ENCODE measurements at places on chromosomes 16 and 17. TPM values are rescaled to one million over a fixed set of nuclear protein-coding genes. Genes with fewer than 3 reads are reported as not detected.

KCNAB3 gene
- total RNA-seq, result 2.2 TPM

MYH3 gene
- total RNA-seq, result 19.9 TPM

DNA sequence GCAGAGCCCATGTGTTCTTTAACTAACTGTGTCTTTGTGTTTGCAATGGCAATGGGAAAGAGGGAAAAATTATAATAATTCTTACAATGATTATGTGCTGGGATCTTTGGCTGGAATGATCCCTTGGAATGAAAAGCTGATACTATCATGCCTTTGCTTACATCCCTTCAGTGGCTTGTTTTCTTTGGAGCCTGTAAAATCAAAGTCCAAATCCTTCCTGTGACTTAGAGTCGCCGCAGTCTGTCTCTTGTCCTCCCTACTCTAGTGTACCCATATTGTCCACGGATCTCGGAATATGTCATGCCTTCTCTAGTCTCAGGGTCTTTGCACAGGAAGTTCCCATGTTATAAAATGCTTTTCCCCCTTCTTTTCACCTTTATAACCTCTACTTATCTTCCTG lies 111.7 kb upstream of the MAF start:
- DNase-seq, result no peak

UTS2R gene
- total RNA-seq, result not detected

DNA sequence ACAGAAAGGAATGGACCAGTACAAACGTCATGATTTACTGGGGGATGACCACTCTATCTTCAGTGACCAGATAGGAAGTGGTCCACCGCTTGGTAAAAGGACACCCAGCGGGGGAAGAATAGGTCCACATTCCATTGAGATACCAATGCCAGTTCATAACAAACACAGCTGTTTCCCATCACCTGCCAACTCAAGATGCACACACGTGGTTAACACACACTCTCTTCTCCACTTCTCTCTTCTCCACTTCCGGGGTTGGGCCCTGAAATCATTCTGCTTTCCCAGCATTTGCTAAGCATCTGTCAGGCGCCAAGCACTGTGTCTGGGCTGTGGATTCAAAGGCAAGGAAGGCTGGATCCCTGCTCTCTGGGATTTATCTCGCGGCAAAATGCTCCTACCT lies 175.5 kb downstream of the SLC39A11 start:
- DNase-seq, result no peak

DNA sequence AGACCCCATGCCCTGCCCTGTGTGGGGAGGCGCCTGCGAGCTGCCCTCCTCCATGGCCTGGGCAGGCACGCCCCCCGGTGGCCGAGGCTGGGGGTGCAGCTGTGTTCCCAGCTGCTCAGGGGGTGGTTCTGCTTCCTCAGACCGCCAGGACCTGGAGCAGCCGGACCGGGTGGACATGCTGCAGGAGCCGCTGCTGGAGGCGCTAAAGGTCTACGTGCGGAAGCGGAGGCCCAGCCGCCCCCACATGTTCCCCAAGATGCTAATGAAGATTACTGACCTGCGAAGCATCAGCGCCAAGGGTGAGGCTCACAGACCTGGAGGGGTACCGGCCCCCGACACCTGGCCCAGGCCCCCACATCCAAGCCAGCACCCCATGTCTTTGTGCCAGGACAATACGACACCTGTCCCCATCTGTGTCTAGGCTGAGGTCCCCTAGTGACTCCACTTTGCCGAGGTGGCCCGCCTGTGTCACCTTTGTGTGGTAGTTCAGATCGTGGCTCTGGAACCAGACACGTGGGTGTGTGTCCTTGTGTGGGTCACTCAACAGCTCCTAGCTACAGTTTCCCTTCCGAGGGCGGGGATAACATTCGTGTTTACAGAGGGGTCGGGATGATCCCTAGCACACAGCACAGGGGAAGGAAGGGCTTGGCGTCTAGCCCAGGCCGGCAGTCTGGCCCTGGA lies 9.3 kb downstream of the GJD3 start:
- peak; percentile 93 for DNase-seq

DNA sequence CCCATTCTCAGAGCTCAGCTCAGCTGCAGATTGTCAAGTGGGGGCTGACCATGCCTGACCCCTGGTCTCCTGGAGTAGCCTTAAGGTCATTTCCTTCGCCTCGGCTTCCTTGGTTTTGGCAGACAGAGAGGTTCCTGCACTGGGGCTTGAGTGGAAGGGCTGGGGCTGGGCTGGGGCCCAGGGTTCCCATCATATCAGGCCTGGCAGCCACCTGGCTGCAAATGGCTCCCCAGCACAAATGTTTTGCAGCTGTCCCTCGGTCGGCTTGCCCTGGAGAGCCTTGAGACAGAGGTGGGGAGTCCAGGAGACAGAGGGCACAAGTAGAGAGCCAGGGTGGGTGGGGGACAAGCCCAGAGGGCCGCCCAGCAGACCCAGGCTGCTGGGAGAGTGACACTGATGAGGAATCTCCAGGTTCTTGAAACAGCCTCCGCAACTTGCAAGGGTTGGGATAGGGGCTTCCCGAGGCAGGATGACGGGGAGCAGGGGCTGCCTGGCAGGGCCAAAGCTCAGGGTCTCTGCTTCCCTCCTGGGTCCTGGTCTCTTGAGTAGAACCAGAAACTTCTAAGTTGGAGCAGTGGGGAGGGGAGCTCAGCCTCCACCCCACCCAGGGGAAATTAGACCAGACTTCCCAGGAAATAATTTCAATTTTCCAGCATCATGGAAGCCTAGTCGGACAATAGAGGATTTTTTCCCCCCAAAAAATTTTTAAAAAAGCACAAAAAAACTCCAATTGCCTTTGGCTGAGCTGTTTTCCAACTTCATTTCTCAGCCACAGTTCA lies 19.3 kb downstream of the IGFBP4 start:
- DNase-seq, result no peak

DNA sequence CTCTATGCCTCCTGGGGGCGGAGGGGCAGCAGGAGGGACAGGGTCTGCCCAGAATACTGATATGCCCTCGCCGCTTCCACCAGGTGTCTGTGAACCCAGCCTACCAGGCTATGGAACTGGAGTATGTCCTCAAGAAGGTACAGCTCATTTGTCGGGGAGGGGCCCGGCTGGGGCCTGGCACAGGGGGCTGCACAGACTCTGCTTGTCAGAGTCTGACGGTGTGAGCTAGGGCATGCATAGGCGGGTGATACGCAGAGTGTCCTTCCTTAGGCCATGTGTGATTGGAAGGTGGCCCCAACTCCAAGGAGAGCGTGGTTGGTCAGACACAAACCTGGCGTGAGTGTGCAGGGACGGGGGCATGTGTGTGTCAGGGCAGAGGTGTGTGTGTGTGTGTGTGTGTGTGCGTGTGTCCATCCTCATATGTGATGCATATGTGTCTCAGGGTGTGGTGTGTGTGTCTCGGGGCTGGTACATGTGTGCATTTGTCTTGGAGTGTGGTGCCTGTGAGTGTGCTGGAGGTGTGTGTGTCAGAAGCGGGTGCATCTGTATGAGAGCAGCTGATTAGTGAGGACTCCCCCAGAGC lies 7.0 kb downstream of the CHAD start:
- no peak for DNase-seq

DNA sequence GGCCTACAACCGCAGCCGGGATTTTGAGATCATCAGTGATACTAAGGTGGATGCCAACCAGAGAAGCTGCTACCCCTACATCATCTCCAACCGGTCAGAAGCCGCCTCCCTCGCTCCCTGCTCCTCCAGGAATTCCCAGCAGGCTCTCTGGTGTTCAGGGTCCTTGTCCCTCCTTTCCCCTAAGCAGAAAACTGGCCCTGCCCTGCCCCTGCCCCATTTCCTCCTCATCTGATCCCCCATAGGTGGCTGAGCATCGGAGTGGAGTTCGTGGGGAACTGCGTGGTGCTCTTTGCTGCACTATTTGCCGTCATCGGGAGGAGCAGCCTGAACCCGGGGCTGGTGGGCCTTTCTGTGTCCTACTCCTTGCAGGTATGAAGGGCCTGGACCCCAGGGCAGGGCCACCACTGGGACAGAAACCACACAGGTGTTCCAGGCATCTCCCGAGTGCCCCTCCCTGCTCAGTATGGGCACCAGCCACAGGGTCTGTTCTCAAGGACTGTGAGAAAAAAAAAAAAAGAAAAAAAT lies 29.8 kb downstream of the ANKRD40 start:
- peak; percentile 66 for DNase-seq

- DNase-seq, result no peak
Observed at GRCh38 chr16:73196670-73197069, 148.7 kb upstream of the ZFHX3 start.

MAPT gene
- total RNA-seq, result 5.7 TPM

DNA sequence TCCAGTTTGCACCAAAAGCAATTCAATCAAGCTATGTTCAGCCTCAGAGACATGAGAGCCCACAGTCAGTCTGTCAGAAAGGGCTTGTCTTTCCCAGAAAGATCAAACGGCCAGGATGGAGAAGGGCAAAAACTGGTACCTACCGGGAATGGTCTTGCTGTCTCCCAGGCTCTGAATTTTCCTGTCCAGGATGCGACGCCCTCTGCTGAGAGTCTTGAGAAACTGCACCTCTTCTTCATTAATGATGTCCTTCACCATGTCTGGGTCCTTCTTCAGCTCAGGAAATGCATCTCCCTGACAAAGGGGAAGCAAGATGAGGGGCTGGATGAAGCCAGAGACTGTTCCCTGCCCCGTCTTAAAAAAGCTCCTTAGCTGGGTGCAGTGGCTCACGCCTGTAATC lies 15.8 kb upstream of the EXOSC6 start:
- DNase-seq, result no peak

OTOP2 gene
- total RNA-seq, result not detected
